A549 treated with dexamethasone at 1 μM for 4 hours (cell line): ENCODE measurements at places on chromosomes 5 and 9. TPM values are rescaled to one million over a fixed set of nuclear protein-coding genes. Genes with fewer than 3 reads are reported as not detected.

Gene SPDL1
- 51.4 to 58.0 TPM (median 54.0 TPM) in 5 replicates for total RNA-seq

Gene ADRB2
- 1.1 to 1.4 TPM (median 1.1 TPM) in 5 replicates for total RNA-seq

Gene HAVCR2
- total RNA-seq: 0.32 to 0.52 TPM (median 0.38 TPM) in 5 replicates

Gene MYOZ3
- total RNA-seq: 0.02 to 0.18 TPM (median 0.09 TPM) in 4 of 5 replicates, not detected in the other

Gene SPATA31A3
- not detected in 5 replicates for total RNA-seq

Gene DOCK2
- total RNA-seq: 1.8 to 3.1 TPM (median 2.6 TPM) in 5 replicates

Gene SPINK13
- 0.13 to 0.31 TPM (median 0.19 TPM) in 4 of 5 replicates, not detected in the other for total RNA-seq

Gene ITGA2
- 8.5 to 13.9 TPM (median 11.3 TPM) in 5 replicates for total RNA-seq
